Activated CD4-positive, CD25-positive, alpha-beta regulatory T cell treated with anti-CD3 and anti-CD28 coated beads, Interleukin-2, amount 50 U/mL, for 24 hours (primary cell): ENCODE measurements at places on chromosomes 4 and X.

- ATAC-seq: no peak
These were observed 407.9 kb downstream of the TECRL start for GRCh38 chr4:64001229-64001898.

GRCh38 chr4:8015512-8015911, 75.9 kb upstream of the AFAP1 start:
- no peak for ATAC-seq

- no peak for ATAC-seq
These were observed 238.0 kb downstream of the PDGFC start for GRCh38 chr4:156733582-156733981.

DNA sequence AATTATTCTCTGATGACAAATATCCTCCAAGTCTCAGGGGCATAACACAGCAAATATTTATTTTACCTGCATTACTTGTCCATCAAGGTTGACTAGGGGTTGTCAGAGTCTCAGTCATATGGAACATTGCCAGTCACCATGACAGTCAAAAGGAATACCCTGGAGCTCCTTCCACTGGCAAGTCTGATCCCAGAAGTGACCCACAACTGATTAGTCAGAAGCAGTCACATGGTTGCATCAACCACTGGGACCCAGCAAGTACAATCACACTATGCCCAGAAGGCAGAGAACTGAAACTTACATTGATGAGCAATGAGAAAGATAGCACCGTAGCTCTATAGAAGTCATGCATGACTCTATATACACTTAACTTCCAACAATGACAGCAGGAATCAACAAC, 41.9 kb upstream of the SOD3 start:
- ATAC-seq: no peak

DNA sequence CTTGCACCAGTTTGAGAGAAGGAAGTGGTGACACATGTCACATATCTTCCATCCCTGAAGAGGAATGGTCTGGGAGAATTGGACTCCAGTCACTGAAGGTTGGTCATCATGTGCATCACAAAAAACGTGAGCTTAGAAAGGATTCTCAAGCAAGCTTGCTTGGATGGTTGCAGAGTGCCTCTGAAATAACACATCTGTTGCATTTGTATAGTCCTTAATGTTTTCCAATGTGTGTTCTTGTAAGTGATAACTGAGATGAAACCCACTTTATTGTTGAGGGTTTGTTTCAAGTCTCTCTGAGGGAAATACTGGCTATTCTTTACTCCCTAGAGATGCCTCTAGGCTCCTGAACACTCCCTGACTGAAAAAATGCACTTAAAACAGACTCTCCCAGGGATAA, 184.5 kb upstream of the MBNL3 start:
- no peak for ATAC-seq

- ATAC-seq: no peak
These were observed 22.9 kb downstream of the ELF2 start for GRCh38 chr4:139154134-139154421.

GRCh38 chr4:154312246-154312645, 179.4 kb downstream of the DCHS2 start:
- no peak for ATAC-seq

DNA sequence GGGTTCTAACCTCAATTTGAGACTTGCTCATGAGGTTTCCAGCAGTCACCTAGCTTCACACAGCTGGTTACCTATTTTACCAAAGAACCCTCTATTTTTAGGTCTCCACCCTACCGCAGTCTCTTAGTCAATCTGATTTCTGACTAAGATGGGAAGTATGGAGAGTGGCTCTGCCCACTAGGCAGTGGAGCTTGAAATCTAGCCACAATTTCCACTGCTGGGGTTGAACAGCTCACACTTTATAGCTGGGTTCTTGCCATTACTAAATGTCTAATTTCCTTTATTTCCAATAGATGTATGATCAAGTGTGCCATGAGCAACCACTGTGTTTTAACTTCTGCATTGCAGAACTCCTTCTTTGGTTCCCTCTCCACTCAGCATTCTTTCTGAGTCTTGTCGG, 43.1 kb downstream of the GASK1B start:
- no peak for ATAC-seq

DNA sequence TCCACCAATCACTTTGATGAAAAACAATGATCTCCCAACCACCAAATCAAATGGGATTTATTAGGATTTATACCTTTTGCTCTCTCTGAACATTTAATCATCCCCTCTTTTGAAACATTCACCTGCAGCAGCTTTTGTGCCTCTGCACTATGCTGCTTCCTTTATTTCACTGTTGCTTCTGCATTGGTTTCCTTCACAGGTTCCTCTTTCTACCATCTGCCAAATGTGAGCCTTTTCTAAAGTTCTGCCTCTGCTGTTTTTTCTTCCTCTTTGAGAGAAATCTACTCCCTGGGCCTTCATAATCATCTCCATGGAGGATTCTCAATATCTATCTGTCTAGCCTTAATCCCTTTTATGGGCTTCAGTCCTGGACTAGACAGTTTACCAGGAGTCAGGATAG, 24.7 kb downstream of the CUL4B start:
- no peak for ATAC-seq

GRCh38 chr4:40212674-40213527, 16.1 kb downstream of the RHOH start:
- ATAC-seq: no peak

- ATAC-seq: no peak
These were observed 170.2 kb downstream of the PPP3CA start for GRCh38 chr4:101177154-101177553.
